ENCODE measurements at places on chromosomes 3 and 15.

DNA sequence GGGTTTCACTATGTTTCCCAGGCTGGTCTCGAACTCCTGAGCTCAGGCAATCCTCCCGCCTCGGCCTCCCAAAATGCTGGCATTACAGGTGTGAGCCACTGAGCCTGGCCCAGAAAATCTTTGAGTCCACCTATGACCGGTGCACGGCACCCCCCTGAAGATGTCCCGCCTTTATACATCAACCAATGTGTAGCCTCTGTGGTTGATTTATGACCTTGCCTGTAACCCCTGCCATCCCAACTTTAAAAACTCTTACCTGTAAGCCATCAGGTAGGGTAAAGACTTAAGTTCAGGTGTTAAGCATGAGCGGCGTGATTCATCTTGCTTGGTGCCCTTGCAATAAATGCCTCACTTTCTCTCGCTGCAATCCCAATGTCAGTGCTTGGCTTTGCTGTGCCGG lies 14.5 kb upstream of the CTSH start:
- DNase-seq: no peak

GRCh38 chr3:43735618-43736017 lies 44.9 kb downstream of the ABHD5 start:
- no peak for DNase-seq

- DNase-seq: no peak
Observed at GRCh38 chr3:145183261-145183660, 977.7 kb downstream of the PLOD2 start.

DNA sequence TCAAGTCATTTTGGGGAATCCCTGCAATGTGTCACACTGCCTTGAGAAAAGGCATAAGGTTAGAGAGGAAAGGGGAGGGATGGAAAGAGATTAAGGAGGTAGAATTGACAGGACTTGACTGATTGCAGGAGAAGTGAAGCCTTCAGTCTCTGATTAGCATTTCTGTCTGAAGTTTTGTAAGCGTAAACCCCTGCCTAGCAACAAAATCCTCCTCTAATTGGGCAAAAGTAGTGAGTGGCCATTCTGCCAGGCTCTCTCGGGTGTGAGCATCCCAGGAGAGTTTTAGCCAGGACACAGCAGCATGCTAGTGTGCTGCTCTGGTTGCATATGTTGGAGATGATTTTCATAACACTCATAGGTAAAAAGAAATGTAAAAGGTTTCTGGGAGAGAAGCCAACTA lies 117.0 kb upstream of the MRPL3 start:
- DNase-seq: no peak

DNA sequence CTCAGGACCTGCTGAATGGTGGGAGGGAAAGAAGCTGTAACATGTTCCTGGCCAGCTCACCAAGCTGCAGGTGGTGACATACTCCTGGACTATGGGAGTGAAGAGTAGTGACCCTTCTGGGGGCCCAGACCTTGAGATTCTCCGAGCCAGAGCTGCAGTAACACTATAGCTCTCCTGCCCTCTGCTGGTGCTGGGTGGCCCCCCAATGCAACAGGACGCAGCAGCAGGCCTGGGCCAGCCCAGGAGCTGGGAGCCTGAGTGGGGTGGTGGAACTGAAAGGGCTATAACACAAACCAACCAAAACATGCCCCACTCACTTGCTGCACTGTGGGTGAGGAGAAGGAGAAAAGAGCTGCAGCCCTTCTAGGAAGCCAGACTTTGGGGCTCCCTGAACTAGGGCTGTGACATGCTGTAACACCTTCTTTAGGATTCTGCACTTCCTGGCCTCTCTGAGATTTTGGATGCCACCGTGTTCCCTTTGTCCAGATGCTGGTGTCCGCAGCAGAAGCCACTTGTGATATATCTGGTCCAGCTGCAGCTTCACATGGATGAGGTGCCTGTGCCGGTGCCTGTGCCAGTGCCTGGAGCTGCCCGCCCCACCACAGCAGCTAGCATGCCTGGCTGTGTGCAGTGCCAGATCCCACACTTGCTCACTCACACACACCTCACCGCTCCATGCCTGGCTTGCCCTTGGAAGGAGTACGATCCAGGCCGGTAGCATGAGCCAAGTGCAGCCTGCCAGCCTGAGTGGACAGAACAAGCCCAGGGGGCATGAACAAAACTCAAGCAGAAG lies 636.8 kb upstream of the KCNMB2 start:
- DNase-seq: no peak

DNA sequence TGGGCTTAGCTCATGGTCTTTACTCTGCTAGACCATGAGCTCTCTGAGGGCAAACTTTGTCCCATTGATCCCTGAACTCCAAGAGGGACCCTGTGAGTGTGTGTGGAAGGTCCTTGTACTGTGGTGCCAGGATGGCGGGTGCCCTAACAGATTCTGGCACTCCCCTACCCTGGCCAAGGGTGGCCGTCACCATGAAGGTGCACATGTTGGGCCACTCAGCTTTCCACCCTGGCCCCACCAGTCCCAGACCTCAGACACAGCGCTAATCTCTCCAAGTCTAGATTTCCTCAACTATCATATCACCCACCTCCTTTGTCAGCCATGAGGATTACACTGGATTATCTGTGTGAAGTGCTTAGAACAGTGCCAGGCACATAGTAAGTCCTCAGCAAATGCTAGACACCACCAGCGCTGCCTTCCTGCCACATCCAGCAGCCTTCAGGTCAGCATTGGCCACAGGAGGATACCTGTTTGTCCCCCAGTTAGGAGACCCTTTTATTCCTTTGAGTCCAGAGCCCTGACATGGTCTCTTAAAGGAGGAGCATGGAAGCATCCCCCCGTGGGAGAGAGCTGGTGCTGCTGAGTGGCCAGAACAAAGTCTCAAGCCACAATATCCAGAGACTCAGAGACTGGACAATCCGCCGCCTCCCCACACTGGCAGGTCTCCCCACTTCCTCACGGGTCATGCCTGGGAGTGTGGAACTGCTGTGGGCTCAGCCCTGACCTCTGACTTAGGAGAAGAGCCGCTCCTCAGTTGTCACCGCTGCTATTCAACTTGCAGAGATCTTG lies 44.5 kb upstream of the SLCO2A1 start:
- DNase-seq: no peak

GRCh38 chr3:106281221-106281620 lies 412.4 kb upstream of the CBLB start:
- no peak for DNase-seq

DNA sequence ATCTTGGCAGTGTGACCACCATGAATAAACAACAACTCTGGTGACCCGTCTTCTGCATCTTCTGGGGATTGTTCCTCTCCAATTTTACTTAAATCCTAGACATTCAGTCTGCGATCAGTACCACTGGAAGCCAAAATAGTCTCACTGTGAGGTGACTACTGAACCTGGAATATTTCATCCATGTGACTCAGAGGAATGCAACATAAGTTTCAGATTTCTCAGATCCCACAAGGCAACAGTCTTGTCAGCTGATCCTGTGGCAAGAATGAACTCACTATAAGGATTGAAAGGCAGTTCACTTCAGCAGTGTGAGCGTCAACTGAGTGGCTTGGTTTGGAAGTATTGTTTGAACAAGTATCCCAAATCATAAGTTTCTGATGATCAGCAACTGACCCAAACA lies 13.2 kb downstream of the NSUN3 start:
- DNase-seq: peak; percentile 39

DNA sequence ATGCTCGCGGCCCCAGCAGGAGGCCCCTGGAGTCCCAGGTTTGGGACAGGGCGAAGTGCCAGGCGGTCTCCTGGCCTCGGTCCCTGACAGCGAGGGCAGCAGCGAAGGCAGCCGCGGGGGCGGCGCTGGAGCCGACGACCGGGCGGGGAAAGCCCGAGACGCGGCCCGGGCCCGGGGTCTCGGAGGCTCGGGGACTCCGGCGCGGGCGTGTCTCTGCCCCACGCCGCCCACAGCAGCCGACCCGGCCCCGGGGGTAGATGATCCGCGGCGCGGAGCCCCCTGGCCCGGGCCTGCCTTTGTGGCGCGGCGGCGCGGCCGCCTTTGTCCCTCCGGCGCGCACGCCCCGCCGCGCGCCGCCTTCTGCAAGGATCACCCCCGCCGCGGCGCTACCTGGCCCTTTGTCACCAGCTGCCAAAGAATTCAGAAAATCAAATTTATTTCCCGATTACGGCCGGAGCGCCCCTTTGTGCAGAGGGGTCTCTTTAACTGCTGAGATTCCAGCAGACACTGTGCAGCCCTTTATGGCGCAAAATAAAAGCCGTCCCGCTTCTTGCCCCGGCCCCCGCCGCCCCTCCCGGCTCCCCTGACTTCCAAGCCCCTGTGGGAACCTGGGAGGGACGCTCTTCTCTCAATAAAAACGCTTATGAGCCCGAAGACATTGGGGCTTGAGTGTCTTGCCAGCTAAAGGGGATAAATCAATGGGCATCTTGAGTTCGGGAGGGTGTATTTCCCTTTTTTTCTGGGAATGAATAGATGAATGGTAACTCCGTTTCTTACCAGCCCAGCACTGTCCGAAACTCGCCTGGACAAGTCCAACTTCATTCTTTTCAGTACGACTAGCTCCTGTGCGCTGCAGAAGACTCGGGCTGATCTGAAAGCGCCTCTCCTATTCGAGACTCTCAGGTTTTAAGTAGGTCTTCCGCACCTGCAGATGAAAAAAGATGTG lies 68.4 kb downstream of the HES1 start:
- no peak for DNase-seq

DNA sequence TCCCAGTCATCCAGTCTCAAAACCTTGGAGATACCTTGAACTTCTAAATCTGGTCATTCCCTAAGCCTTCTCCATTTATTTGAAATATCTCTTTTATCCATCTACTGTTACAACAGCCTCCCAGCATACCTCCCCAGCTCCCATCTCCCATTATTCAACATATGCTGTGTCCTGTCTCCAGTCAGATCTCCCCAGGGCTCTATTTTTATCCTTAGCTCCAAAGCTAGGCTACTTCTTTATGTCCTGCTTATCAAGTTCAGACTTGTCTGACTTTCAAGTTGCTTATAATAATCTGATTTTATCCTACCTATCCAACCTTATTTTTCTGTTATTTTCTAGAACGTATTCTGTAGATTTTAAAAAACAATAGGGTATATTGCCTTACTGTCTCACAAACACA lies 44.2 kb downstream of the IQGAP1 start:
- no peak for DNase-seq

GRCh38 chr3:171249245-171249644 lies 211.0 kb downstream of the TNIK start:
- DNase-seq: no peak

DNA sequence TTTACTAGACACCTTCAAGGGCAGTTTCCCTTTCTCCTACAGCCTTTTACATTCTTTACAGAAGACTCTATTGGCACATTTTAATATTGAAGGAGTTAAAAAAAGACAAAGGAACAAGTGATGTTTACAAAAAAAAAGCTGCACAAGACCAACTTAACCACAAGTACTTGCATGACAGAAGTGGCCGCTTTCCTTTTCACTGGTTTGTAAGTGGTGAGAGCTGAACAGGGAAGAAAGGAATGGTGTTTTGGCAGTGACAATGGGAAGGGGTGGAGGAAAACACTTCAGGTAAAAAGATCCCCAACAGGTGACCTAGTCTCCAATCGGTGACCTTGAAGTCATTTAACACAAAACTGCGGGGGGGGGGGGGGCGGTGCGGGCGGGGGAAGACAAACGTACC lies 1.1 kb downstream of the WDR72 start:
- DNase-seq: peak; percentile 65

- DNase-seq: no peak
Observed at GRCh38 chr3:153484842-153485241, 322.8 kb downstream of the RAP2B start.

DNA sequence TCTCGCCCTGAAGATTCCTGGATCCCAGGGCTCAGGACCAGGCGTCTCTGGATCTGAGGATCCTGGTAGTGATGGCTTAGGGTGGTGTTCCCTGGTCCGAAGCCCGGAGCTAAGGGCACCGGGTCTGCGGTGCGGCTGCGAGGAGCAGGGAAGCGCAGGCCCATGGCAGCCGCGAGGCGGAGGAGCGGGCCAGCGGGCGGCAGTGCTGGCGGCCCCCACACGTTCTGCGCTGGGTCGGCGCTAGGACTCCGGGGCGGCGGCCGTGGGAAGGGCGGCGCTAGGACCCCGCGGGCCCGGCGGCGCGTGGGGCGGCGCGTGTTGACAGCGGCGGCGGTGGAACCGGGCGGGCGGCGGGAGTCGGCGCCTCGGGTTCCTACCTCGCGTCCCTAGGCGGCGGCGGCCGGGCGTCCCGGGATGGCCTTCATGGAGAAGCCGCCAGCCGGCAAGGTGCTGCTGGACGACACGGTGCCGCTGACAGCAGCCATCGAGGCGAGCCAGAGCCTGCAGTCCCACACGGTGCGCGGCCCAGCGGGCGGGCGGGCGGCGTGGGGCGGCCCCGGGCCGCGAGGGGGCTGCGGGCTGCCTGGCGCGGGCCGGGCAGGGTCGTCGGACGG lies at the start of gene PXK:
Gene PXK, plus strand, starts transcription at position 318 of the 614 bp plus-strand sequence. Its CDS starts 97 bp downstream, at position 415.
- no peak for DNase-seq

DNA sequence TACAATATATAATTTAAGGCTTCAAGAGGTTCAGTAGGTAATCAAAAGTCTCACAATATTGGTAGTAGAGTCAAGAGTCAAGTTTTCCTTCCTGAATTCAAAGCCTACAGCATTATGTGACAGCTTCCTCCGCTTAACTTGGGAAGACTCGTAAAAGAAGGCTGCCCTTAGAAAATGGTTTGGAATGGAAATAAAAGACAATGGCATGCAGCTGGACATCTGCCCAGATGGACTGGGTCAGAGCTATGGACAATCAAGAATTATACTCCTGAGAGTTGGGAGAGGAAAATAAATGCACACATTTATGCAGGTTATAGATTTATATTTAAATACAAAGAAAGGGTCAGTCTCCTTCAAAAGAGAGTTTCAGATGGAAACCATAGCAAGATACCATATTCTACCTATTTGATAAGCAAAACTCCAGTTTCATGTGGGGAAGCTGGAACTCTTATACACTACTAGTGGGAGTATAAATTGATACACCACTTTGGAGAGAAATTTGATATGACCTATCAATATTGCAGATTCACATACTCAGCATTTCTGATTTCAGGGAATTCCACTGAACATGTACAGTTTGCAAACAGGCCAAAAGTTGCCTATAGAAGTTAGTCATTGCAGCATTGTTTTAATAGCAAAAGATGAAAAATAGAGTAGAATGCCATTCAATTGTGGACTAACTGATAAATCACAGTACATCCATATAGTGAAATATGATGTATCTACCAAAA lies 6.1 kb downstream of the CRYBG3 start:
- no peak for DNase-seq

DNA sequence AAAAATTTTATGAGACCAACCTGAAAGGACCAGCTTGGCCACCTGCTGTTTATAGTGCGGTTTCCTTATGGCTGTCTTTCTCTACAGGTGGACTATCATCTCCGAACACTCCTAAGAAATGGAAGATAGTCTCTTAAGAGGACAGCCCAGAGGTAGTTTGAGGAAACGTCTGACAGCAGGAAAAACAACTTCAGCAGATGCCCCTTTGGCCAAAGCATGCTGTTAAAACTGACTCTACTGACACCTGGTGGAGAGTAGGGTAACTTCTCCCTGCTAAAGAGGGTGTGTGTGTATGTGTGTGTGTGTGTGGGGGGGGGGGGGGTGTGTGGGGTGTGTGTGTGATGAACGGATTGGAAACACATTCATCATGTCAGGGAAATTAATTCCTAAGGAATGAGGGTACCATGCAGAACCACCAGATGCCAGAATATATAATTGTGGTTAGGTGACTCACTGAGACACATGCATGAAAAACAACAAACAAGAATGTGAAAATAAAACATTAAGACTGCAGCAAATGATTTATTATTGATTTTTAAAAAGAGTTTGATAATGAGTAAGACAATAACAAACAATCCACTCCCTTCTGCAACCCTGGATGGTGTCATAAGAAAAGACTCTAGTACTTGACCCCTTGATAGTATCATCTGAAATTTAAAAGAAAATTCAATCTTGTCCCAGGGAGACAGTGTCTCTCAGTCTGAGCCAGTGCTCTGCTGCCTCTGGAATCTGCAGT lies 256.5 kb downstream of the THRB start:
- DNase-seq: peak; percentile 96

Data from renal cortical epithelial cell (primary cell).